Mammary epithelial cell (primary cell): ENCODE measurements at places on chromosomes 3 and 15.

- no peak for DNase-seq
These were observed 16.5 kb upstream of the TIMP4 start for GRCh38 chr3:12175137-12175593.

- no peak for DNase-seq
These were observed 1.2 kb upstream of the ZNF445 start for GRCh38 chr3:44478606-44479094.

DNA sequence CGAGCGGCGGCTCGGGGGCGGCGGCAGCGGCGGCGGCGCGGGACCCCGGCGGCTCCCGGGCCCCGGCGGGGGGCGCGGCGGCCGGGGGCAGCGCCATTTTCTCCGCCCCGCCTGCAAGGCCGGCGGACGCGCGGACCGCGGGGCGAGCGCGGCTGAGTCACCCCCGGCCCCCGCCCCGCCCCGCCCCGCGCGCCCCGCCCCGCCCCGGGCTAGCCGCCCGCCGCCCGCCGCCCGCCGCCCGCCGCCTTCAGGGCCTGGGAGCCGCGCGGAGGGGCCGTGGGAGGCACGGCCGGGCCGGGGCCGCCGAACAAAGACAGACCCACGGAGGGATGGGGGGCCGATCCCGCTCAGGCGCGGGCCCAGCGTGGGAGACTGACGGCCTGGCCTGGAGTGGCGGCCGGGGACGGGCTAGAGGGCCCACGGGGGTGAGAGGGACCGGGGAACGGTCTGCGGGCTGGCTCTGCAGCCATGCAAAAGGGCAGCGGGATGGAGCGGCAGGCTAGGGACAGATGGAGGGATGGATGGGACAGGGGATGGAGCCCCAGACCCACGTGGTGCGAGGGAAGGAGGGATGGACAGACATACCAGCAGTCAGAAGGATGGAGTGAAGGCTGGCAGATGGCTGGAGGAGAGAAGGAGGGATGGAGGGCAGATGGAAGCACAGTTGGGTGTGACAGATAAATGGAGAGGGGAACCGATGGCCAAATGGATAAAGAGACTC is at the start of gene EIF4E3:
Gene EIF4E3, minus strand, starts transcription at position 132 of the 721 bp plus-strand sequence. Its CDS starts 35 bp downstream, at position 97.
- no peak for DNase-seq

GRCh38 chr15:68537506-68537905 is 41.3 kb upstream of the CORO2B start:
- no peak for DNase-seq

GRCh38 chr3:101685050-101685400 is 1.5 kb downstream of the RPL24 start:
- DNase-seq, result no peak

DNA sequence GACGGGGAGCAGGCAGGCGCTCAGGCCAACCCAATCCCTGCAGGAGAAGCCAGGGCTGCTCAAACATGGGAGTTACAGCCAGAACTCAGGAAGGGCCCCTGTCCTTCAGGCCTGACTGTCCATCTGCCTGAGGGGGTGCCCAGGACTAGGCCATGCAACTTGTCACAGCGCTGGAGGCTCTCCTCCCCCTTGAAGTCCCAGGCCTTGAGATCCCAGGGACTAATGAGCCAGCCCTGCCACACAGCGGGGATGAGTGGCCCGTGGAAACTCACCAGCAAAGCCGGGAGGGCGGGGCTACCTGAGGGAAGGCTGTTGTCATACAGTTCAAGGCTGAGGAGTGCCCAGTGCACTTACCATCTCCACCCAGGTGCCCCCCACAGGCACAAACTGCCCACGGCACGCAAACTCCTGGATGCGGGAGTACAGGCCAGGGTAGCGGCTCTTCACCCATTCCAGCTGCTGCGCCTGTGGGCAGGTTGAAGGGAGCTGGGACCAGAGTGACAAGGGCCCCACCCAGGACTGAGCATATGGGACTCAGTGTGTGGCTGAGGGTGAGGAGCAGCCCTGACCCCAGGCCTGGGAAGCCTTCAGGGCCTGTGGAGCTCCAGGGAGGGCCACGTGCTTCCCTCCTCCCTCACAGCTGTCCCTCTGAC is 6.3 kb downstream of the MAN2C1 start:
- no peak for DNase-seq

- DNase-seq, result no peak
These were observed 21.6 kb downstream of the SEC61A1 start for GRCh38 chr3:128073807-128074206.

- no peak for DNase-seq
These were observed at the start of gene CFAP100 for GRCh38 chr3:126394179-126394976. CFAP100 (plus strand) TSS chr3:126394909; CDS start chr3:126396001, 1,092 bp downstream.

- DNase-seq, result no peak
These were observed 5.8 kb upstream of the ATP11B start for GRCh38 chr3:182787302-182788036.

GRCh38 chr3:99419116-99419515 is 219.3 kb upstream of the COL8A1 start:
- no peak for DNase-seq

DNA sequence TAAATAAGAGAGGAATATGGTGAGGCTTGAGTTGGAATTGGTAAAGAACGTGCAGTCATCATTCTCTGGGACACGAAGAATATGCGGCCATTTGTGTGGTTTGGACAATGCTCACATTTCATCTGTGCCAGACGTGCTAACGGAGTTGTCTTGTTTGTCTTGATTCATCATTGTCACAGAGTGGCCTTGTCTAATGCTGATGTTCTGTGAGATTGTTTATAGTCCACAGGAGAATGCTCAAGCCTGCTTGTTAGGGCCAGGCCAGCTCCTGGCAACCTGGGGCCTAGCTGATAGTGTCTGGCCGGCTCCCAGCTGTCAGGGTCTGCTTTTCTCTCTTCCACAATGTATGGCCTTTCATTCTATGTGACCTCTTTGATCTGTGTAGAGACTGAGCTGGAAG is 384.7 kb downstream of the EDEM1 start:
- DNase-seq, result no peak

DNA sequence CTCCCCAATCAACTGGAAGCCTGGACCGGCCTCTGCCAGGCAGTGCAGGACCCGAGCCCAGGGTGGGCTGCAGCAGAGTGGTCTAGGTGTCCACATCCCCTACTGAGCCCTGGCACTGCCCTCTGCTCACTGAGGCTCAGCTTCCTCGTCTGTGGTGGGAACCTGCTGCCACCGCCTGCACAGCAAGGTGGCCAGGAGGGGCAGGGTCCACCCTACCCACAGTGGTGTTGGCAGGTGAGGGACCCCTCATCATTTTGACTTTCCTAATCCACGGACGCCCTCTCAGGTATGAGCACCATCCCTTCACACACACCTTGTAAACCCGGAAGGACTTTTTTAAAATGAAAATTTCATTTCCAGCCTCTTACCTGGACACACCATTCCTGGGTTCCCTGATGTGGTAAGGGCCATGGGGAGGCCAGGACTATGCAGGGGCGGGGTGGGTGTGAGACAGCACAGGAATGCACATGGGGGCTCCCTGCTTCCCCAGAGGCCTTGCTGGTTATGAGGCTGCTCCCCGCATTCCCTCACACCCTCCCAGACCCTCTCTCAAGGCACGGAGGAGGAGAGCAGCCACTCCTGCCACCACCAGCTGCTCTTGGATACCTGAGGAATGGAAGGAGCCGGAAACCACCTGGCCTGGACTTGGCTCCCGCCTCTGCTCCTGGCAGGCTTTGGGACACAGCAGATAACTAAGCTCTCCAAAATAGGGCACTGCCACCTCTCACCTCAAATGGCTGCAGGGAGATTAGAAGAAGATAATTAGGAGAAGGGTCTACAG is 185.9 kb upstream of the TPM1 start:
- no peak for DNase-seq

DNA sequence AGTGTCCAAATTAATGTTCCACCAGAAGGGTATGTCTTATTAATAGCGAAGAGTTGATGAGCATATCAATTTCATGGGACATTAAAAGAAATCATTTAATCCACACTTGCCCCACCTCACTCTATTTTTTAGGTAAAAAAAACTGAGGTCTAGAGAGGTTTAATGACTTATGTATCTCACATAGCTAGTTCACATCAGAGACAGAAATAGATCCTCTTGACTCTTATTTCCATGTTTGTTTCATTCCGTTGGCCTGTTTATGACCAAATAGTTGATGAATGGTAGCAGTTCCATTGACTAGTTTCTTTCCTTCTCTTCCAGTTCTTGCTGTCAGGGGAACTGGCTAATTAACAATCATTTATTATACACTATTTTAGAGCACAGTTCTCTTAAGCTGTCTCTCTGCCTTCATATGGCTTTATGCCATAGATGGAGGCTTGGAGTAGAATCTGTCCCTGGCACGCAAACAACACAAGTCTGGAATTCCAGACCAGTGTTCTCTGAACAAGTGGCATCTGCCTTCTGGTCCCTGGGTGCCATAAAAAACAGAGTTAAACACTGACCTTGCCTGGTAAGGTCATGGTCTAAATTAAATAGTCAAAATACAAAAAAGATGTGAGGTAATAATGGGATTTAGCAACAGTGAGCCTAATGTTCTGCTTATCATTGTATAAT is 220.0 kb upstream of the CGNL1 start:
- no peak for DNase-seq

DNA sequence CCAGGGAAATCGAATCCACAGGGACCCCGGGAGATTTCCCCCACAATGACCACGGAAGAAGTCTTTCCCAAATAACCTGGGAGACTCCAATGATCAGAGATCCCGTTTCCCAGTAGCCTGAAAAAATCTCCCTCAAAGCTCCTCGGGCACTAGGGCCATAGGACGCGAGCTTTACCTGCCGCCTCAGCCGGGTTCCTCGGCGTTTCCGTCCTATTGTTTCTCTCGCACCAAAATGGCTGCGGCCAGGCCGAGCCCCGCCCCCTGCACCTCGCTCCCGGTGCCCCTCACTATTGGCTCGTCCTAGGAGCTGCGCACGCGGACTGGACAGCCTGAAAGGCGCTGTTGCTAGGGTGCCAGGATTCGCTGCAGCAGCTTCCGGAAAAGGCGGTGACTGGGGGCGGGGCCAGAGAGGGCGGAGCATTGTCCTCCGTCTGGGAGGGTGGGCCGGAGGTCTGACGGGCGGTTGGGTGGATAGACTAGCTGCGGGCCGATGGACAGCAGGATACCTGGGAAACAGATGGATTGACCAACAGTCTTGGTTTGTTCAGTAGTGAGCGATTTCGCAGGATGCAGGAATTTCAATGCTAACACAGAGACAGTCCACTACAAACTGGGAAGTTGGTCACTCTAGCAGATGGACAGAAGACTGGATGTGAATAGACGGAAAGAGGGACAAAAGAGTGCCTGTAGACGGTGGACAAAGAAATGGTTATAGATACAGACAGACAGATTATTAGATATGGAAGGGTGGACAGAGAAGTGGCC is at the start of gene IP6K2:
Gene IP6K2, minus strand, starts transcription at position 240 of the 765 bp plus-strand sequence. CDS start 21,930 bp downstream, outside the sequence.
- peak; percentile 96 for DNase-seq

DNA sequence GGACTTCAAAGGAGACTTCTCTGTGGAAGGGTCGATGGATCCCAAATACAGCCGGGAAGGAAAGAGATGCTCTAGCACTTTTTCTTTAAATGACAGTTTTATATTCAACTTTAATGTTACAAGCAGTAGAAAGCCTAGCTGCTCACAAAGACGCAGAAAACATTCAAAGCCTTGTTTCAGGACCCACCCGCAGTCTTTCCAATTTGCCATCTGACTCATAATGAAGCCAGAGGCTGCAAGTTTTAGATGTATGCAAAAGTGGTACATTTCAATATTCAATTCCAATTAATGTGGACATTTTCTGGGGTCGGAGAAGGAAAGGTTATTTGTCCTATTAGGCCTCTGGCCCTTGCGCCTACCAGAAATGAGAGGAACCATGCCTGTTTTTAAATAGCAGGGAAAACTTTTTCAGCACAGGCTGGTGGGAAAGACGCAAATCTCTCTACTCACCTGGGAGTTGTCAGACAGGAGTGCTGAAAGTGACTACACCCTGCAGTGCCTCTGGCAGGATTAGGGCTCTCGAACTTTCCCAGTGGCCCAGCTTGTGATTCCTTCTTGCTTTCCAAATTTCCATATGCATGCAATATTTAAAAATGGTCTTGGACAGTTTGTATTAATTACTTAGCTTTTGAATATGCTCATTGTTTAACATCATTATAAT is 117.4 kb upstream of the MBNL1 start:
- DNase-seq, result peak; percentile 27

GRCh38 chr3:183211352-183211751 is 41.7 kb upstream of the B3GNT5 start:
- no peak for DNase-seq

DNA sequence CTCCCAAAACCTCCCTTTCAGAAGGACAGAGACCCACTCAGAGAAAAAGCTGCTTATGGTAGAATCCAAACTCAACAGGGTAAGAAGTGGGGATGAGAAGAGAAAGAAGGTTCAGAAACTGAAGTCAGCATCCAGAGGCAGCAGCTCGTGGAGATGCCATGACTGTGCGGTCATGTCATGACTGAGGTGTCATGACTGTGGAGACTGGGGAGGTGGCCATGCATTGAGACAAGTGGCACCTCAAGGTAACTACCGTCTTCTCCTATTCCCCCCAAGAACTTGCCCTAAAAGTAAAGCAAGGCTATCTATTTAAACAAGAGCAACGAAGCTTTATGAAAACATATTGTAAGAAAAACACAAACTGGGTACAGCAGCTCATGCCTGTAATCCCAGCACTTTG is 15.1 kb downstream of the CHRNA3 start:
- no peak for DNase-seq

- DNase-seq, result no peak
These were observed 37.0 kb upstream of the TRIM71 start for GRCh38 chr3:32780735-32781210.

- DNase-seq, result no peak
These were observed 30.5 kb downstream of the GRK7 start for GRCh38 chr3:141793476-141794260.

DNA sequence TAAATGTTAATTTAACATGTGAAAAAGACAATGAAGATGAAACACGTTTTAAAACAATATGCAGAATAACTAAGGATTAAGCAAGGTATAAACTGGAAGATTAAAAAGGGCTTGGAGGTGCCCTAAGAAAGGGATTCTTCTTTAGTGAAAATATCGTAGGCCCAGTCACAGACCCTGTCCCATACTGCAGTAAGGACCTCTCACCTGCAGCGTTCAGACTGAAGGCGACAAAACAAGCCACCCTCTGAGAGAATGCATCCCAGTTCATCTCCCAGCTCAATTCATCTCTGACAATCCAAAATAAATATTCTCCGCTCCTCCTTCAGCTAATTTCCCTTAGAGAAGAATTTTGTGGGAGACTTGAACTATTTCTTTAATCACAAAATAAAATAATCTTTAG is 102.3 kb upstream of the ARL6 start:
- no peak for DNase-seq

- DNase-seq, result no peak
These were observed 714.3 kb upstream of the CFAP20DC start for GRCh38 chr3:59764171-59764570.

- no peak for DNase-seq
These were observed 137.4 kb downstream of the STT3B start for GRCh38 chr3:31670136-31670535.
